A172 (cell line): ENCODE measurements at places on chromosomes 7 and 10.

GRCh38 chr7:134554417-134554966 is 5.6 kb downstream of the AKR1B15 start:
- no peak for DNase-seq

DNA sequence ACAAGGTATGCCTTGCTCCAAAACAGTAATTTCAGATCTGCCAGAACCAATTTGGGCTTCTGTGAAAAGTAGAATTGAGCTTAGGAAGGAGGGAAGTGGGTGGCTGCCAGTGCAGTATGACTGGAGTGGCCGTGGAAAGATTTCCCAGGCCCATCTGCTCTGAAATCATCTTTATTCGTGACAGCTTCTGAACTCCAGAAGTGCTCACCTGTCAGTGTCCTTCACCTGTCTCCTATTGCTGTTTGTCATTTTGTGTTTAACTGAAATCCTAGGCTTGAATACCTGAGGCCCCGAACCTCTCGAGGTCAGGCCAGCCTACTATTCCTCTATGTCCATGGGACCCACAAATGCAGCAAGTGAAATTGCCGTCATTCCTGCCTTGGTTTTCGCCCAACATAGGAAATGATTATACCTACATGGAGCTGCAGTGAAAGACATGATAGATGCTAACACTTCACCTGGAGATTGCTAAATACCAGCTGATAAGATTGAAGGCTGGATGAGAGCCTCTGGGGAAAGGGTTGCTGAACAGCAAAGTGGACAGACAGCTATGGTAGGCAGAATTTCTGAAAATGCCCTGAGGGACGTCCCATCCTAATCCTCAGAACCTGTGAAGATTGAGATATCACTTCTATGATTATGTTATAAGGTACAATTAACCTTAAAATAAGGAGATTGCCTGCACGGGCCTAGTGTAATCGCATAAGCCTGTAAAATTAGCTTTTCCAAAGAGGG is 82.1 kb downstream of the C1GALT1 start:
- DNase-seq = no peak

DNA sequence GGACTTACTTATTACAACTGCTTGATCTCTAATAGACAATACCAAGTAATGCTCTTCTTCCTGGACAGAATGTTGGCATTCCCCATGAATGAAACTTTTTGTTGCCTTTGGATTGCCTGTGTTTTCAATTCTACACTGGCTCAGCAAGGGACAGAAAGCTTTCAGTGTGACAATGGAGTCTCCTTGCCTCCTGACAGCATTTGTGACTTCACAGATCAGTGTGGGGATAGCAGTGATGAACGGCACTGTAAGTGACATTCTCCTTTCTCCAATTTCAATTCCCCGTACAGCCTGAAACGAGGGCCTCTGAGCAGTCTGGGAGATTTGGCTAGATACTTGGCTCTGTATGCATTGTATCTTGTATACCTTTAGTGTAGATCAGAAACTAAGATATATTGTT is 290 bp downstream of the MALRD1 start:
- no peak for DNase-seq

DNA sequence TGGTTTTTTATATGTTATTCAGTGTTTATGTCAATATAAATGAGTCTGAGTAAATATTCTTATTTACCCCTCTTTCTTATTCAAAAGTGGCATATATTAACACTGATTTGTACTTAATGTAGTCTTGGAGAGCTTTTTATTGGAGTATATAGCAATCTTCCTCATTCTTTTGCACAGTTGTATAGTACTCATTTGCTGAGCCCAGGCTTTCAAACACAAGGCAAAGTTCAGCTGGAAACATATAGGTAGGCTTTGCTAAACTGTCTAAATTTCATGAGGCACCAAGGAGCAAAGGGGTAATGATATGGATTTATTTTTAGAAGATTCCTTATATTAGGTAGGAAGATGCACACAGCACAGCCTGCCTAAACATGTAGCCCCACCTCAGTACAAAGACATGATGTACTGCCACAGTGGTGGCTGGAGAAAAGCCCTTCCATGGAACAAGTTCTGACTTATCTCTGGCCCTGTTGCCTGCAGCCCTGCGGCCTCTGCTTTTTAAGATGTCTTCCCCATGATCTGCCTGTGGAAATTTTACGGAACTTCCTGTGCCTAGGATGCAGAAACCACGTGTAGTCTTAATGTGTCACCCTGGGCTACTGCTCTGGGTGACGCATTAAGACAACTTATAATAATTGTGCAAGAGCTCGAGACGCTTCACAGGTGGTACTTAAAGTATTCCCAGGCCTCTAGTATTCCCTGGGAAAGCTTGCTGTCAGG is 9.6 kb upstream of the PDCD4 start:
- DNase-seq = no peak
